Heart right ventricle (tissue), 16 donors: ENCODE measurements at places on chromosomes 13 and 19. TPM values are rescaled to one million over a fixed set of nuclear protein-coding genes. Genes with fewer than 3 reads are reported as not detected.

GRCh38 chr13:94996445-94996844, 284.1 kb upstream of the SOX21 start:
- H3K27me3 ChIP-seq = peaks cover 14% of the 10 kb centered on the region
- no peak for DNase-seq
- no peaks in the 10 kb centered on the region for H3K4me1 ChIP-seq
- H3K4me3 ChIP-seq = no peak overlapping the region
- H3K27ac ChIP-seq = no peak overlapping the region

DNA sequence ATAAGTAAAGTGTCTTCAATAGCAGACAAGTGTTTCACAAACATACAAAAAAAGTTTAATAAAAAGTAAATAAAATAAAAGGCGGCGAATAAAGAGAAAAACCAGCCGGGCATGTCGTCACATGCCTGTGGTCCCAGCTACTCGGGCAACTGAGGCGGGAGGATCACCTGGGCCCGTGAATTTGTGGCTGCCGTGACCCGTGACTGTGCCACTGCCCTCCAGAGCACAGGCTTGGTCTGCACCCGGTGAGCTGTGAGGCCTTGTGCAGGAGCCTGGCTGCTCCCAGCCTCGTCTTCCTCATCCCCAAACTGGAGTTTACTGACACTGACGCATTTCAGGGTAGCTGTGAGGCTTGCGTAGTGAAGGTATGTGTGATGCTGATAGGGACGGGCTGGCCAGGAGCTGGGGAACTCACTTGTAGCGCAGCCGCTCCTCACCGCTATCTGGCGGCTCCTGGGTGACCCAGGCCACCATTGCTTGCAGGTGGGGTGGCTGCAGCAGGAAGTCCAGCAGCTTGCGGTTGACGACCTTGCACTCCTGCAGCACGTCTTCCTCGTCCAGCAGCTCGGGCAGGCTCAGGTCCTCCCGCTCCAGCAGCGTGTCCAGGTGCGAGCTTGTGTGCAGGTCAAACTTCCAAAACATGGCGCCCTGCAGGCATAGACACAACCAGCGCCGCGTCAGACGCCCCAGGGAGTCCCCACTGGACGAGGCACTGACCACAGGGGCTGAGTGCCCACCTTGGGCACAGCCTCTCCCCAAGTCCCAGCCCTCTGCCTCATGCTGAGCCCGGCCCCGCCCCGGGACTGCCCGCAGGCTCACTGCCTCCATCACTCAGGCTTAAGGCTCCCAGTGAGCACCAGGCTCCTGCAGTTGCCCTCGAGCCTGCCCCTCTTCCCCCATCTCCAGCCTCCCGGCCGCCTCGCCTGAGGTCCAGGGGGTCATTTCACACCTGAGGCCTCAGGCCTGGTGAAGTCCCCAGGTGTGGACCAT, 12.1 kb downstream of the PPP6R1 start:
- H3K36me3 ChIP-seq = peaks cover 33% of the 10 kb centered on the region
- H3K4me1 ChIP-seq = peaks cover 46% of the 10 kb centered on the region
- H3K4me3 ChIP-seq = no peak overlapping the region
- no peaks in the 10 kb centered on the region for H3K27me3 ChIP-seq

GRCh38 chr19:13234518-13234917, 84.3 kb downstream of the IER2 start:
- no peak overlapping the region for H3K4me3 ChIP-seq
- H3K4me1 ChIP-seq = no peaks in the 10 kb centered on the region
- H3K36me3 ChIP-seq = no peaks in the 10 kb centered on the region
- peaks cover 20% of the 10 kb centered on the region for H3K27me3 ChIP-seq
- no peak overlapping the region for H3K27ac ChIP-seq

DNA sequence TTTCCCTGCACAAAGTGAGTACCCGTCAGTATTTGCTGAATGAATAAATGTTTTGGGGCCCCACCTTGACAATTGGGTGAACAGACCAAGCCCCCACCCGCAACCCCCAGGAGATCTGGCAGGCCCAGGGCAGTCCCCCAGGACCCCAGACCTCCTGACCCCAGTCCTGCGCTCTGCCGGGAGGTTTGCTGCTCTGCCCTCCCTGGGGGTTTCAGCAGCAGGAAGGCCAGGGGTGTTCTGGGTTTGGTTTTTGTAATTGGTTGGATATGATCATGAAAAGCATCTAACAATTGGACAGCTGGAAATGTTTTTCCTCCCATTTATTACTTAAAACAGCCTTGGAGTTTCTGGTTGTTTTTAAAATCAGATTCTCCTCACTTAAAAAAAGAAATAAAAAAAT, 193.8 kb downstream of the URI1 start:
- no peak overlapping the region for H3K27ac ChIP-seq
- no peak for DNase-seq
- H3K36me3 ChIP-seq = no peaks in the 10 kb centered on the region
- no peaks in the 10 kb centered on the region for H3K4me1 ChIP-seq
- H3K4me3 ChIP-seq = no peak overlapping the region
- H3K27me3 ChIP-seq = no peaks in the 10 kb centered on the region

DNA sequence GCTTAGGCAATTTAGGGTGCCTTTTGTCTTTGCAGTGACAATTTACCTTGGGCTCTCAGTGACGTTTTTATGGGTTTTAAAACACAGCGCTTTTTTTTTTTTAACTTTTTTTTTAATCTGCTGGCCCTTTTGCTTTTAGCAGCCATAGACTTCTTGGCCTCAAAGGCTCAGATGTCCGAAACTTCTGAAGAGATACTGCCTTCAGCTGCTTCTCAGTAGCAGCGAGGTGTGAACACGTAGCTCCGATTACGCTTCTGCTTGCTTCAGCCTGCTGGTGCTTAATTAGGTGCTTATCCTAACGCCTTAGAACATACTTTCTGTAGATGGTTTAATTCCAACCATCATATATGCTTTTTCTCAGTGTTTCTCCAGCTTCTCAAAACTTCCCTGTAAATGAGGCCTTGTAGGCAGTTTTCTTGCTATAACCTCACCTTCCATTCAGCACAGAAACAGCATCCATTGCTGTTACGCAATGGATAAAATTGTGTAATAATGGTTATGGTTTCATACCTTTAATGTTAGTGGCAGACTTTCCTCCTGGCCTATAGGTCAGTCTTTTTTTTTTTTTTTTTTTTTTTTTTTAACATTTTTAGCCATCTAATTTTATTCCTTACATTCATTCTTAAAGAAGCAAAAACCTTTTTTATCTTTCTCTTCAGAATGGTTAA, 723.9 kb downstream of the GPC5 start:
- no peak overlapping the region for H3K27ac ChIP-seq
- H3K27me3 ChIP-seq = no peaks in the 10 kb centered on the region
- no peaks in the 10 kb centered on the region for H3K36me3 ChIP-seq
- DNase-seq = no peak
- H3K4me3 ChIP-seq = no peak overlapping the region
- H3K4me1 ChIP-seq = no peaks in the 10 kb centered on the region

DNA sequence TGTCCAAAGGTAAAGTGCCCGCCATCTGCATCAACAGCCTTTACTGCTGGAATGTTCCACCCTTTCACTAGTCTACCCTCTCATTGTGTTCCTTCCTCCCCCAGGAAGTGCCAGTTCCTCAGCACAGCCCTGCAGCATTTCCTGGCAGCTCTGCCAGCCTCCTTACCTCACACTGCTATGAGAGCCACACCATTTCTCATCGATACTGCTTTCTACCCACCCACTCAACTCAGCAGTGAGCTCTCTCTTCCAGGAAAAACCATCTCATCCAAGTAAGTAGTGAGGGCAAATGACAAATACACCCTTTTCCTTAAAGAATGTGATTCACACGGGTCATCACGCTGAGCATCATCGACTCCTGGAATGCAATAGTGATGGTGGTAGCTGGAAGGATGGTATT, 19.8 kb downstream of the UQCRFS1 start:
- H3K4me1 ChIP-seq = no peaks in the 10 kb centered on the region
- no peak overlapping the region for H3K4me3 ChIP-seq
- no peak for DNase-seq
- no peaks in the 10 kb centered on the region for H3K27me3 ChIP-seq
- no peaks in the 10 kb centered on the region for H3K36me3 ChIP-seq

DNA sequence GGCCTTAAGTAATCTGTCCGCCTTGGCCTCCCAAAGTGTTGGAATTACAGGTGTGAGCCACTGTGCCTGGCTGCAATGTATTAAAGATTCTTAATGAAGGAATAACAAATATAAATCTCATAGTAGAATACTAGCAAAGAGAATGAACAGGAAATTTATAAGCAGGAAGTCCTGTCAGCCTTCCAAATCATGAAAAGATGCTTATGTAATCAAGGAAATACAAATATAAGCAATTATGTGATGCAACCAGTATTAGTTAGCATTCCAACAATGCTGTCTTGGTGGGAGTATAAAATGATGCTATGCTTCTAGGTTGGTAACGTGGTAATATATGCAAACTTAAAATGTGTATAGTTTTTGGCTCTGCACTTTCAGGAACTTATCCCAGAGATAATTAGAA, 133.8 kb downstream of the PDS5B start:
- H3K27me3 ChIP-seq = no peaks in the 10 kb centered on the region
- no peak overlapping the region for H3K4me3 ChIP-seq
- H3K4me1 ChIP-seq = no peaks in the 10 kb centered on the region
- H3K27ac ChIP-seq = no peak overlapping the region
- no peak for DNase-seq
- peaks cover 17% of the 10 kb centered on the region for H3K36me3 ChIP-seq

GRCh38 chr13:80276371-80277289, 64.3 kb downstream of the SPRY2 start:
- peaks cover 19% of the 10 kb centered on the region for H3K4me1 ChIP-seq
- peak overlapping the region; percentile 62 for H3K27ac ChIP-seq
- no peak overlapping the region for H3K4me3 ChIP-seq
- H3K36me3 ChIP-seq = no peaks in the 10 kb centered on the region
- DNase-seq = peak; percentile 38
- H3K27me3 ChIP-seq = no peaks in the 10 kb centered on the region

DNA sequence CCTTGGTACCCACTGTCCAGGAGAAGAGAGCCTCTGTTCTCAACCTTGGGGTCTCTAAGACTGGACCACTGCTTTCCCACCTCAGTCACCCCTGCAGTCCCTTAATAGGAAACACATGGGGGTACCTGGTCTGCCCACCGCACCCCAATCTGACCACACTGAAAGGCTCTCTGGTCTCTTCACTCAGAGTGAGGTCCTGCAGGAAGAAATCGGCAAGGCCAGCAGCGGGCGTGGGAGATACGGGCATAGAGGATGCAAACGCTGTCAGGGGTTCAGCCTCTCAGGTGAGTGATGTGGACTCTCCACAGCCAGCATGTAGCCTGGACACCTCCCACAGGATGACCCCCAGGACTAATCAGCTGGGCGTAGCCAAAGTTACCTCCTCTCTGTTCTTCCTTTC, 3.5 kb downstream of the SIGLEC9 start:
- DNase-seq = no peak
- H3K4me1 ChIP-seq = peaks cover 18% of the 10 kb centered on the region
- peak overlapping the region; percentile 40 for H3K27ac ChIP-seq
- no peaks in the 10 kb centered on the region for H3K36me3 ChIP-seq
- H3K27me3 ChIP-seq = peaks cover 9% of the 10 kb centered on the region

DNA sequence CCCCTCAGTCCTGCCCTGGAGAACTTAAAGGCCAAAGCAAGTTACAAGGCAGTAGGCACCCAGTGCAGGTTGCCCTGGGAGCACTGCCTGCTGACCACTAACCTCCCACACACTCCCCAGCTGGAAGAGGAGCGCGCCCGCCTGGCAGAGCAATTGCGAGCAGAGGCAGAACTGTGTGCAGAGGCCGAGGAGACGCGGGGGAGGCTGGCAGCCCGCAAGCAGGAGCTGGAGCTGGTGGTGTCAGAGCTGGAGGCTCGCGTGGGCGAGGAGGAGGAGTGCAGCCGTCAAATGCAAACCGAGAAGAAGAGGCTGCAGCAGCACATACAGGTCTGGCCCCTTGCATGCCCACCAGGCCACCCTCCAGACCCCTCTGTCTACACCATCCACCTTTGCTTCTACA, 61.1 kb downstream of the KCNC3 start:
- no peaks in the 10 kb centered on the region for H3K36me3 ChIP-seq
- H3K4me1 ChIP-seq = no peaks in the 10 kb centered on the region
- H3K4me3 ChIP-seq = no peak overlapping the region
- no peak for DNase-seq
- no peak overlapping the region for H3K27ac ChIP-seq
- no peaks in the 10 kb centered on the region for H3K27me3 ChIP-seq

GRCh38 chr19:46491975-46492682, 3.5 kb downstream of the PNMA8B start:
- H3K4me1 ChIP-seq = peaks cover 53% of the 10 kb centered on the region
- H3K27ac ChIP-seq = no peak overlapping the region
- no peaks in the 10 kb centered on the region for H3K36me3 ChIP-seq
- no peak for DNase-seq
- no peak overlapping the region for H3K4me3 ChIP-seq
- H3K27me3 ChIP-seq = peaks cover 84% of the 10 kb centered on the region

- no peaks in the 10 kb centered on the region for H3K36me3 ChIP-seq
- no peak overlapping the region for H3K27ac ChIP-seq
- peaks cover 50% of the 10 kb centered on the region for H3K27me3 ChIP-seq
Measured at GRCh38 chr19:39915848-39916215, 18.6 kb downstream of the FCGBP start.

GRCh38 chr13:34943436-34944273, 1.6 kb downstream of the NBEA start:
- H3K27me3 ChIP-seq = no peaks in the 10 kb centered on the region
- H3K4me3 ChIP-seq = peak overlapping the region; percentile 84
- DNase-seq = no peak
- H3K27ac ChIP-seq = peak overlapping the region; percentile 83

GRCh38 chr13:94395860-94396259, 83.6 kb downstream of the DCT start:
- no peaks in the 10 kb centered on the region for H3K36me3 ChIP-seq
- H3K27me3 ChIP-seq = no peaks in the 10 kb centered on the region
- no peak overlapping the region for H3K27ac ChIP-seq
- DNase-seq = no peak

- H3K36me3 ChIP-seq = no peaks in the 10 kb centered on the region
- no peaks in the 10 kb centered on the region for H3K4me1 ChIP-seq
- H3K4me3 ChIP-seq = no peak overlapping the region
- no peaks in the 10 kb centered on the region for H3K27me3 ChIP-seq
- no peak overlapping the region for H3K27ac ChIP-seq
Measured at GRCh38 chr19:48651683-48652048, 5.7 kb upstream of the CA11 start.

DNA sequence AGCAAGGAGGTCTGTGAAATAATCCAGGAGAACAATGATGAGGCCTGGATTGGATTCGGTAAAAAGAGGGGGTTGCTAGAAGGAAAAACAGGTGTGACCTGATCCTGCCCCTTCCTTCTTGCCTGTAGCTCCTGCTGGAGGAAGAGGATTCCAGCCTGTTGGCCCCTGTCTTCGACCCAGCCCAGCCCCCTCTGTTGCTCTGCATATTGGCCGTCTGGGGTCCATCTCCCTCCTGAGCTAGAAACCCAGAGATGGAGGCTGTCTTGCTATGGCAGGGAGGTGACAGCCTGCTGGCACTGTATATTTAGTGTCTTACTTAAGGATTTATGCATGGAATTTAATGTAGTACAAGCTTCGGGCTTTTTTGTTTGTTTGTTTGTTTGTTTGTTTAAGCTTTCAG, 6.6 kb downstream of the DMRTC2 start:
- no peaks in the 10 kb centered on the region for H3K36me3 ChIP-seq
- H3K27ac ChIP-seq = no peak overlapping the region
- DNase-seq = no peak
- H3K4me1 ChIP-seq = no peaks in the 10 kb centered on the region
- peaks cover 21% of the 10 kb centered on the region for H3K27me3 ChIP-seq

KCNN4 gene
- total RNA-seq = 1.1 TPM

LRG1 gene
- total RNA-seq = 0.18 TPM

HSH2D gene
- 0.16 TPM for total RNA-seq

KMT2B gene
- total RNA-seq = 12.5 TPM

EMP3 gene
- total RNA-seq = 25.6 TPM
